ENCODE measurements at places on chromosomes 11 and 22.

- no peak for DNase-seq
Observed at GRCh38 chr11:82752801-82753200, 19.1 kb upstream of the FAM181B start.

DNA sequence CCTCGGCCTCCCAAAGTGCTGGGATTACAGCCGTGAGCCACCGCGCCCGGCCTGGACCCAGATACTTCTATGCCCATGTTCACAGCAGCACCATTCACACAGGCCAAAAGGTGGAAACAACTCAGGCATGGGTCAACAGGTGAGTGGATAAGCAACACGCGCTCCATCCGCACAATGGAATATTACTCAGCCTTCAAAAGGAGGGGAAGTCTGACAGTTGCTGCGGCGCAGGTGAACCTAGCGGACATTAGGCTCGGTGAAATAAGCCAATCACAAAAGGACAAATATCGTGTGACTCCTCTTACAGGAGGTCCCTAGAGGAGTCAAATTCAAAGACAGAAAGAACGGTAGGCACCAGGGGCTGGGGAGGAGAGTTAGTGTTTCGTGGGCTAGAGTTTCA, 47.0 kb downstream of the TRMU start:
- no peak for DNase-seq

DNA sequence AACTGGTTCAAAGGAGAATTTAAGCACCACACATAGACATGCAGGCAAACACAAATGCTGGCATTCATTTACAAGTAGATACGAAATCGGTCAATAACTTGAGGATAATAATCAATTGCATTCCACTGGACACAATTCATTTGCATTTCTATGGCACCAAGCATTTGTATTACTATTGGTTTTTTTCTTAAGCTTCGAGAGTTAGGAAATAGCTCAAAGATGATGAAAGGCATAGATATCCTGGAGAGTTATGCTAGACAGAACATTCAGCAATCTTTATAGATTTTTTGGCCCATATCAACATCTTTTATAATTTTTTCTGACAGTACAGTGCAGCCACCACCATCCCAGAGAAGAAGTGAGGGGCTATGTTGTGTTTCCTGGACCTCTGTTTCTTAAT, 544.4 kb downstream of the MIAT start:
- DNase-seq, result no peak

- no peak for DNase-seq
Observed at GRCh38 chr11:102727890-102728289, 3.1 kb upstream of the MMP8 start.

DNA sequence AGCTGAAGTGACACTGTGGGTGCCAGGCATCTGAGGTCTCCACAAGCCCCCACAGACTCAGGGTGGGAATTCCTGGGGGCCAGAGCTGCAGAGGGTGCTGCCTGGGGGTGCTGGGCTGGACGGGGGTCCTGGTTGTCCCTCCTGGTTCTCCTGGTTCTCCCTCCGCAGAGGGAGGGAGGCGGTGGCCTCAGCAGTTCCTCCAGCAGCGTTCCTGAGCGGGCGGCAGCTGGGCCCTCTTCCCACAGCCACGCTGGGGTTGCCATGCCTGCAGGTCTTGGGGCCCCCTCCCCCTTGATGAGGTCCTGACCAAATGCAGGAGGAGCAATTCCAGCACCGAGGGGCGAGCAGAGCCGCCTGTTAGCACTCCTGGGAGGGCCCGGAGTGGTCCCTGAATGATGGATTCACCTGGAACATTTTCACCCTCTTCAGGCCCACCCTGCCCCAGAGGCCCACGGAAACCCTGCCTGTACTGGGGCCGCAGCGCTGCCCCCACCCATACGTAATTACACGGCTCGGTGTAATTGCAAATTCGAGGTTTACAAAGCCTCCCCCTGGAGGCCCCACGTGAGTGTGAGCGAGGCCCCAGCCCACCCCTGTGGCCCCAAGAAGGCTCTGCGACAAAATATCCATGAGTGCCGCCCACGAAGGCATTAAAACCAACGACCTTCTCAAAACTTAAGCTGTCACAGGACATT, 635 bp downstream of the C11orf21 start:
- DNase-seq, result no peak

DNA sequence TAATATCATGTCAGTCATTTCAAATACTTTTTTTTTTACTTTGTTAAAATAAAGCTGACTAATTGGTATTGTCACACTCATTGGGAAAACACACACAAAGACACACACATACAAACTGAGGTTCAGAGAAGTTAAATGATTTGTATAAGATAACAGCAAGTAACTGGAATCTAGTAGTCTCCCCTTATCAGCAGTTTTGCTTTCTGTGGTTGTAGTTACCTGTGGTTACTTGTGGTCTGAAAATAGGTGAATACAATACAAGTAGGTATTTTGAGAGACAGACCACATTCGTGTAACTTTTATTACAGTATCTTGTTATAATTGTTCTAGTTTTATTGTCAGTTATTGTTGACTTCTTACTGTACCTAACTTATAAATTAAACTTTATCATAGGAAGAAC, 610.9 kb downstream of the CNTN5 start:
- no peak for DNase-seq

DNA sequence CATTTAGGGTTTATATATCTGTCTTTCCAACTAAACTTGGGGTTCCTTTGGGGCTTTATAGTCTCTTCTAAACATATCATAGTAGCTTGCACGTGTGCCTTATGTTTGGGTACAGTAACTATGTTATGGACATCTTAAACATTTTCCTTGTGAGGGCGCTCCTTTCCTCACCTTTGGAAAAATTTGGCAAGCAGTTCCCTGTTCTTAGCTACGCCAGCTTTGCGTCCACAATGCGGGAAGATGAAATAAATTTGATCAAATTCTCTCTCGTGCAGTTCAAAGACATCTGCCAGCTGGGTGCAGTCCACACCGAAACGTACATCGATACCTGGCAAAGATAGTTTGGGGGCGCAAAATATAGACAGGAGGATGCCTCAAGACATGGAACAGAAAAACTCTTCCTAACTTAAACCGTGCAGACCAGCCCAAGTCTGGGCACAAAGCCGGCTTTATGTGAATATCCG, 548 bp downstream of the FDXACB1 start:
- DNase-seq, result no peak

DNA sequence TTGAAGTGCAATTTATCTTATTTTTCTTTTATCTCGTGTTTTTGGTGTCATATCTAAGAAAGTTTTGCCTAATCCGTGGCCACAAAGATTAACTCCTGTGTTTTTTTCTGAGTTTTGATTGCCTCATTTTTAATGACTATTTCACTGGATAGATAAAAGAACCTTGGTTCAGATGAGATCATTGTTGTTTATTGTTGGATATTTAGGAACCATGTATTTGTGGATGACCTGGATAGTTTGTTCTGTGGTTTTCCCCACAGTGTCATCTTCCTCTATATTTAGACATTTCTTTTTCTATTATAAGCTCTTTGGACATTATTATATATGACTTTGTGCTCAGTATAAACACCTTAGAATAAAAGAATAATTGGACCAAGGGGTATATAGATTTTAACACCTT, 37.2 kb downstream of the PPP6R3 start:
- no peak for DNase-seq

GRCh38 chr11:117876341-117877119, at the start of gene FXYD6:
Gene FXYD6, minus strand, starts transcription at chr11:117876658. Its CDS starts 33,882 bp downstream, at chr11:117842776.
- no peak for DNase-seq

DNA sequence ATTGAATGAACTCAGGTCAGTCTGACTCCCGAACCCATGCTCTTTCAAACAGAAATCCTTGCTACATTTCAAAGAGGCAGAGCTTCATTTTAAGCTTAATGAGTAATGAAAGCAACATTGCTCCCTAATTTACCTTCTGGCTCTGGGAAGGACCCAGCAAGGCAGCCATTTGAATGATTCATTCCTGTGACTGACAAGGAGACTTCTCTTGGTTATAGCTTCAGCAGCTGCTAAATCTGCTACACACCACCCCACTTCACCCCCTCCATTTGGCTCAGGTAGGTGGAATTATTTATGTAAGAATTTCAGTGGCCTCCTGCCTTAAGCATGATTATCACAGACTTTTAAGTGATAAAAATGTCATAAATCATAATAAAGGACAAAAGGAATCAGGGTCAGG, 117.7 kb downstream of the KCNC1 start:
- DNase-seq, result no peak

- DNase-seq, result no peak
Observed at GRCh38 chr11:10934293-10934860, 76.5 kb upstream of the ZBED5 start.

- no peak for DNase-seq
Observed at GRCh38 chr11:134655189-134655989, 243.3 kb upstream of the B3GAT1 start.

GRCh38 chr22:41302021-41302767, 869 bp downstream of the ZC3H7B start:
- DNase-seq, result no peak

GRCh38 chr22:35150183-35151107, 84.5 kb downstream of the ISX start:
- peak; percentile 3 for DNase-seq

DNA sequence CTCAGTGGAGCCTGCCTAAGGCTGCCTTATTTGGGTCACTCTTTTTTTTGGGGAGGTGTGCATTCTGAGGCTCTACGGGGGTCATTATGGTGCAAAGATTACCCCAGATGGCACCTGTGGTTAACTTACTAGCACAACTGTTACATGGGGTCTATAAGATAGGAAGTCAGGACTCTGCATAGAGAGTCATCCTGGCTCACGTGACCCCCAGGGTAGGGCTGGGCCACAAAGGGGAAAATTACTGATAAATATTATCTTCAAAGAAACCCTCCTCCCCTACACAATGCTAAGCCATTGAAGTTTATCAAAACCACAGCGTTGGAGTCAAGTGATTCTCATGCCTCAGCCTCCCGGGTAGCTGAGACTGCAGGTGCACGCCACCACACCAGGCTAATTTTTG, 397.1 kb downstream of the MN1 start:
- DNase-seq, result no peak

All from stimulated activated CD8-positive, alpha-beta memory T cell treated with anti-CD3 and anti-CD28 coated beads, Interleukin-4, amount 100 ng/mL, for 1 hour (primary cell).